ENCODE measurements at places on chromosomes 1 and 21.

GRCh38 chr1:17460219-17460618 is 20.7 kb upstream of the RCC2 start:
- DNase-seq: no peak

- no peak for DNase-seq
Measured at GRCh38 chr1:25922971-25923552, 16.8 kb upstream of the STMN1 start.

- DNase-seq: no peak
Measured at GRCh38 chr1:43619996-43620920, 29.7 kb upstream of the KDM4A start.

DNA sequence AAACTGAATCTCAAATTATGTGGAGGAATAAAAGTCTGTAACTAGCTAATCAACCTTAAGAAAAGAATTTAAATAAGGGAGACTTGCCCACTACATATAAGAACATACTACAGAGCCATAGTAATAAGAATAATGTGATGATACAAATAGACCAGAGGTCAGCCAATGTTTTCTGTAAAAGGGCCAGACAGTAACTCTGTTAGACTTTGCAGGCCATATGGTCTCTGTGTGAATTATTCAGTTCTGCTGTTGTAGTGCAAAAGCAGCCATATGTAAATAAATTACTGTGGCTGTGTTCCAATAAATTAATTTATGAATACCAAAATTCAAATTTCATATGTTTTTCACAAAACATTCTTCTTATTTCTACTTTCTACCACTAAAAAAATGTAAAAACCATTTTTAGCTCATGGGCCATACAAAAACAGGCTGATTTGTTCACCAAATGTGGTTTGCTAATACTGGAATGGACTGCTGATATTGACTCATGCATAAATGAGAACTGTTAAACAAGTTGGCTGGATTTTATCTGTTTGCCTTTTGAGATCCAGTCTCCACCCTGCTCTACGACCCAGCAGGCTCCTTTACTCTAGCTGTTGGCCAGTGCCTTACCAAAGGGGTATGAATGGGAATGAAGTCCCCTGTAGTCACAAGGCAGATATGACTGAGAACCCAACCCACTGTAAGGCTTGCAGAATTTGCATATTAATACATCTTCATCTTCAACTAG is 98.2 kb upstream of the ZNHIT6 start:
- no peak for DNase-seq

GRCh38 chr1:145983206-145983675 is 13.1 kb downstream of the TXNIP start:
- DNase-seq: no peak

All from hypothalamus (tissue), 51 donors.